ENCODE measurements at places on chromosomes 1 and 21.

GRCh38 chr1:160781914-160782689, 13.9 kb upstream of the LY9 start:
- DNase-seq: no peak

GRCh38 chr1:173213665-173214064, 6.5 kb upstream of the TNFSF4 start:
- DNase-seq: no peak

DNA sequence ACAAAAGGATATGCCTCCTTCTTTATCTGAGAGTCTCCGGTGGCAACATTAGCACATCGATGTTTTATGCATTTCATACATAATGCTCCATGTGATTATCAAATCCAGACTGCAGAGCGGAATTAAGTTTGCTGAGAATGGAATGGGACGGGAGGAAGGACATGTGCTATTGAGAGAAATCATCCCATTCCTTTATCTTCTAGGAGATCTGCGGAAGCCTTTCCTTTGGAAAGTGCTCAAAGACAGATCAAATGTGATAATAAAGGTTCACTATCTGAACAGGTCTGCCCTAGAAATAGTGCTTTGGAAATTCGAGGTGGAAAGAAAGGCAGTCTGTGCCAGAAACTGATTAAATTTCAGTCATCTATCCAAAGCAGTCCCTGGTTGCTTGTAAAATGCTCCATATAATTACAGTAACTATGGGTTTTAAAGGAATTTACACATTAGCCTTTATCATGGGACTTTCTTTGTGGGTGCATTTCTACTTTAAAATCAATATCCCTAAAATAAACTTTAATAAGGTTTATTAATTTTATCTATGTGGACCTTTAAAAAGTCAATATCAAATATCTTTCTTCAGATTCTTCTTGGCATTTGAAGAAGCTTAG, 473.5 kb upstream of the ADGRL2 start:
- no peak for DNase-seq

- no peak for DNase-seq
These were observed 955 bp downstream of the PALMD start for GRCh38 chr1:99646868-99647267.
